ENCODE measurements at places on chromosomes 13 and 19.
A peak's percentile ranks its signal among the peaks of the same experiment; 100 is the strongest.

DNA sequence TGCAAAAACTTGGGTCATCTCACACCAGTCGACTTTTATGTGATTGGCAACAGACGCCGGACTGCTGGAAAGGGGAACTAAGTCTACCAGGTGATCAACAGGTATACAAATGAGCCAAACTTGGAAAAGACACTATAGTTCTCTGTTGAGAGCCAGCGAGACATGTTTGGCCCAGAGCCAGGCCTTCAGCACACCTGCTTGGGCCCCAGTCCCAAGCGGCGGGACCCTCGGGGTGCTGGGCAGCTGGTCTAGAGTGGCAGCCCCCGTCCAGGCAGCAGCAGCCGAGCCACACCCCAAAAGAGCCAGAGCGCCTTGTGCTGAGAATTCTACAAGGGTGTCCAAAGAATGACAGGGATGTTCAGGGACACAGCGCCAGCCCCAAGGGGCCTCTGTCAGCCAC lies 28.0 kb downstream of the NAXD start:
- no peak for DNase-seq

- DNase-seq: peak; percentile 28
Observed at GRCh38 chr13:30581582-30581981, 36.1 kb upstream of the USPL1 start.

GRCh38 chr19:39223703-39224279 lies 19.7 kb upstream of the SYCN start:
- peak; percentile 28 for DNase-seq

GRCh38 chr13:37475151-37475550 lies 123.4 kb downstream of the POSTN start:
- no peak for DNase-seq

- peak; percentile 37 for DNase-seq
Observed at GRCh38 chr19:13058951-13059660, 43.6 kb downstream of the LYL1 start.

DNA sequence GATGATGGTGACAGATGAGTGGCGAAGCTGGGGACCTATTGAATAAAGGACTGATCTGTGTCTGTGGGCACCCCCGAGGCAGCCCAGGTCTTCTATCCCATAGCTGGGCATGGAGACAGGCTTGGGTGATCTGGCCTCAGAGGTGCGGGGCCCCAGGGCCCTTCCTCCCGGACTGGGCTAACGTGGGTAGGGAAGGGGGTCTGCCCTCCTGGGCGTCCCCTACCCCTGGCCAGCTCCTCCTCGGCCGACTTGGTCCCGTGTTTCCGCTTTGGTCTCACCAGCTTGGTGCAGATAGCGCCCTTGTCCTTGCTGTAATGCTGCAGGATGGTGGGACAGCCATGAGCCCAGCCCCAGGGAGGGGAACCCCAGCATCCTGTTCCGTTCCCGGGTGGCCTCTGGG lies 3.3 kb downstream of the MATK start:
- DNase-seq: no peak

DNA sequence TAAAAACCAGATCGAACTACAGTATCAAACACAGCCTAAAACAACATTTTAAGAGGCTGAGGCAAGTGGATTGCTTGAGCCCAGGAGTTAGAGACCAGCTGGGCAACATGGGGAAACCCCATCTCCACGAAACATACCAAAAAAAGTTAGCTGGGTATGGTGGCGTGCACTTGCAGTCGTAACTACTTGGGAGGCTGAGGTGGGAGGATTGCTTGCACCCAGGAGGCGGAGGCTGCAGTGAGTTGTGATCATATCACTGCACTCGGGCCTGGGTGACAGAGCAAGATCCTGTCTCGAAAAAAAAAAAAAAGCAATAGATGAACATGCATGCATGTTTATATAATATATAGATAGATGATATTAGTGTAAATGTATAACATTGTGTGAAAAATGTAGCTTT lies 5.2 kb upstream of the MRPS31 start:
- no peak for DNase-seq

- DNase-seq: no peak
Observed at GRCh38 chr19:36047835-36048234, 6.2 kb downstream of the THAP8 start.

- DNase-seq: no peak
Observed at GRCh38 chr19:42132030-42132628, at the start of gene POU2F2. Gene POU2F2, minus strand, starts transcription at chr19:42132446. Its CDS starts 35 bp downstream, at chr19:42132411.

DNA sequence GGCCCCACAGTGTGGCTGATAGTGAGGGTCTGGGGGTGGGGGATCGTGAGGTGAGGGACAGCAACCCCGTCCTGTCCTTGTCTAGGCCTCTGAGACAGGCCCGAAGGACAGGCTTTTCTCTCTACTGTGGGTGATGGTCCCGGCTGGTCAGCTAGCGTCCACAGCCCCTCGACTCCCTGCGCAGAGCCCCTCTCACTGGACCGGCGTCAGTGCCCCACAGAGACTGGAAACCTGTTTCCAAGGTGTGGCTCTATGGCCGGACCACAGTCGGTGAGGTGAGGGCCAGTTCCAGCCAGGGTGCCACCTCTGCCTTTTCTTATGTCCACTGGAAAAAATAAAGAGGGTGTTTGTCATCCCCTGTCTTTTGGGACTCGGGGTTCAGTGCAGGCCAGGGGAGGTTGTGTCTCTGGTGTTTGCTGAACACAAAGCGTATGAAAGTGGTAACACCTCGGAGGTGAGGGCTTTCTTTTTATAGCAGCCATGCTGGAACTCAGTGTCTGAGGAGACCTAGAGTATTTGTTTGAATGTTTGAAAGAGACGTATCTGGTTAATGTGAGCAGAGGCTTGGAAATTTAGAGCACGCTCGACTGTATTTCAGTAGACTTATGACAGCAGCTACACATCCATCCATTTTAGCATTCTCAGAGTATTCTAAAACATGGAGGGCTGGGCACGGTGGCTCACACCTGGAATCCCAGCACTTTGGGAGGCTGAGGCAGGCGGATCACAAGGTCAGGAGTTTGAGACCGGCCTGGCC lies 22.8 kb downstream of the ATP11A start:
- DNase-seq: no peak

- no peak for DNase-seq
Observed at GRCh38 chr19:35043906-35044305, 2.4 kb downstream of the HPN start.

GRCh38 chr19:18832306-18833140 lies 764 bp downstream of the UPF1 start:
- peak; percentile 47 for DNase-seq

- DNase-seq: no peak
Observed at GRCh38 chr13:69243366-69243765, 864.3 kb upstream of the ATXN8OS start.
